ENCODE measurements at places on chromosomes 13 and 19.

- DNase-seq: peak; percentile 23
These were observed 1.4 kb upstream of the MEGF8 start for GRCh38 chr19:42323852-42324654.

- DNase-seq: no peak
These were observed 33.6 kb downstream of the GJA3 start for GRCh38 chr13:20127262-20127561.

DNA sequence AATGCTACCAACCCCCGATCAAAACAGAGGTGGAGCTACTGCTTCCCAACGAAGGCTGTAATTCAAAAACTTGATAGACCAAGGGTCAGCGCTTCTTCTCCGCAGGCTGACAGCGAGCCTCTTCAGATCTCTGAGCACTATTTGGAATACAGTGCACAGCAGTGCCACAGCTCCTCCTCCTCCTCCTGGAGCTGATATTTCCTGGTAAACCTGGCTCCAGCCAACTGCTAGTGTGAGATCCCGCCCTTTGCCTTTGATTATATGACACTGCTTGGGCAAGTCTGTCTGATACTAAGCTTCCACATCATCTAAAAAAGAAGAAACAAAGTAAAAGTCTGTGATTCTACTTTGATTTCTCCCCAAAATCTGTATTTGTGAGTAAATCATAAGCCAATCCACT is 710.5 kb downstream of the DACH1 start:
- no peak for DNase-seq

GRCh38 chr13:93001866-93002461 is 224.6 kb upstream of the GPC6 start:
- no peak for DNase-seq

DNA sequence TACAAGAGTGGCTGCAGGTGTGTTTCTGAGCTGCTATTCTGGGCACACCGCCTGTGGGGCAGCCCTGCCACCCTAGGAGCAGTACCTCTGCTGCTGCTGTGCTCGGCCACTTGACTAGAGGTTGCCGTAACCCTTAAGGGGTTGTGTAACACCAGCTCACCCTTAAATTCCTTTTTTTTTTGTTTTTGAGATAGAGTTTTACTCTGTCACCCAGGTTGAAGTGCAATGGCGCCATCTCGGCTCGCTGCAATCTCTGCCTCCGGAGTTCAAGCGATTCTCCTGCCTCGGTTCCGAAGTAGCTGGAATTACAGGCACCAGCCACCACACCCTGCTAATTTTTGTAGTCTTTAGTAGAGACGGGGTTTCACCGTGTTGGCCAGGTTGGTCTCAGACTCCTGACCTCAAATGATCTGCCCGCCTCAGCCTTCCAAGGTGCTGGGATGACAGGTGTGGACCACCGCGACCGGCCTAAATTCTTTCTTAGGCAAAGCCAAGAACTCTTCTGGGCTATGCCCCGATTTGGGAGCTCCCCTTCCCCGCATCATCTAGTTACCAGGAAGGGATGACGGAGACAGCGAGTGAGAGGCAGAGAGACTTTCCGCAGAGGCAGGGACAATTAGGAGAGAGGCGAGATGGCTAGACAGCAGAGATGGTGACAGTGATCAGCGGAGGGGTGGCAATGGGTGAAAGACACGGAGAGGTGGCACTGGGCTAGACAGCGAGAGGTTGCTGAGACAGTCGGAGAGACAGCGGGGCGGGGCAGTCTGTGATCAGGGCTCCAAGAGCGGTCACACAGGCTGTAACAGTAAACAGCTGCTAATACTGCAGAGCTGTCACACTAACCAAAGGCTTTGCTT is 4.4 kb upstream of the LILRA5 start:
- DNase-seq: no peak

GRCh38 chr19:4083677-4084546 is 17.2 kb upstream of the ZBTB7A start:
- DNase-seq: peak; percentile 53

GRCh38 chr19:35107545-35107944 is 8.1 kb upstream of the FXYD3 start:
- peak; percentile 23 for DNase-seq

DNA sequence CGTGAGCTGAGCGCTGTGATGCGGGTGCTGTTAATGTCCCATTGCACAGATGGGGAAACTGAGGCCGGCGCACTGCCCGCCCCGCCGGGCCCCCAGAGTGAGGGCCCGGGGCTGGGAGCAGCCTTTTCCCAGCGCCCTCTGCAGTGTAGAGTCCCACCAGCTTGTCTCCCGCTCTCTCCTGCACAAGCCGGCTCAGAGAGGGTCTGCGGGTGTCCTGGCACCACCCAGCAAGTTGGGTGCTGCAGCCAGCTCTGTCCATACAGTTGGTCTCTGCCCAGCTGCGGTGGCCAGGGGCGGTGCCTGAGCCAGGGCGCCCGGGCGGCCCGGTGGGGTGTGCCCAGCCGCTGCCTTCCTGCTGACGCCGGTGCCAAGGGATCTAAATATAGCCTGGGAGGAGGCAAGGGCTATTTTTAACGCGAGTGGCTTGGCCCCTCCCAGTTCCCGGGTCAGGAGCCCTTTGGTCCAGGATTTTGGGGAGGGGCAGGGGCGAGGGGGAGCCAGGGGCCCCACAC is 19.3 kb downstream of the GADD45B start:
- no peak for DNase-seq

GRCh38 chr19:48859711-48860572 is 8.5 kb downstream of the PLEKHA4 start:
- DNase-seq: no peak

DNA sequence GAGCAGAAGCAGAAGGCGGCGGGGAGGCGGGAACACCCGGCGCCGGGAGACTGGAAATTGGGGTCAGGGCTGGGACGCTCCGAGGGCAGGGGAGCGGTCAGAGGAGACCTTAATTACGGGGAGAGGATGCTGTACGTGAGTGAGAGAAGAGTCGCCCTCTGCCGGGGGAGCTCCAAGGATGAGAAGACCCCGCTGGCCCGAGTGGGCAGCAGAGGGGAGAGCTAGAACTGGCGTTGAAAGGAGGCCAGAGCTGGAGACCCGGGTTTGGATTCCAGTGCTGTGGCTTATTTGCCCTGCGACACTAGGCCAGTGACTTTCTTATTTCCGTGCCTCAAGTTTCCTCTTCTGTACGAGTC is 536 bp downstream of the FAM32A start:
- peak; percentile 64 for DNase-seq

GRCh38 chr19:46904114-46905060 is 43.6 kb downstream of the ARHGAP35 start:
- no peak for DNase-seq

DNA sequence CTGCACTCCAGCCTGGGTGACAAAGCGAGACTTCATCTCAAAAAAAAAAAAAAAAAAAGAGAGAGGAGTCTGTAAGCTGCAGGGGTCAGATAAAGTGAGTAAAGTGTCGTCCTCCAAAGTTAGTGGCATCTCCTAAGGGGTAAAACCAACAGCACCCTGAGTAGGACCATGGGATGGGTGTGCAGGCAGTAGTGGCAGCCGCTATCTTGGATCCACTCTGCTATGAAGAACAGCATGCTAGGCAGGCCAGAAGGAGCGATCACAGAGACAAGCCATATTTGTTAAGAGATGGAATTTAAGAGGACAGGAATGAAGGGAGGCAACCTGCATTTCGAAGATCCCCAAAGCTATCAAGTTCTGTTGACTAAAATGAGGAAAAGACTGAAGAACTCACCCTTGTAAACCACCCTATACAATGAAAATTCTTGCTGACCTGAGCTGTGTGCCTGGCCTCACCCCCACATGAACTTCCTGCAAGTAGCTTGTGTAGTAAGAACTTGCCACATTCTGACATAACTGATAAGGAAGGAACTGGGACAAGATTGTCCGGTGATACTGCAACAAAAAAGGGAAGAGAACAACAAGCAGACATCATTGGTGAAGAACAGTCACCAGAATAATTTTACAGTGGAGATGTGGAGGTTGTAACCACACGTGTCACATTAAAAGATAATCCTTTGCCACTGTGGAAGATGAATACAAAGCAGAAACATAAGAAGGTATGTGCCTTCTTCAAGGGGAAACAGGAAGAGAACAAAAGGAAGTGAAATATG is 16.2 kb downstream of the DPY19L3 start:
- DNase-seq: no peak

DNA sequence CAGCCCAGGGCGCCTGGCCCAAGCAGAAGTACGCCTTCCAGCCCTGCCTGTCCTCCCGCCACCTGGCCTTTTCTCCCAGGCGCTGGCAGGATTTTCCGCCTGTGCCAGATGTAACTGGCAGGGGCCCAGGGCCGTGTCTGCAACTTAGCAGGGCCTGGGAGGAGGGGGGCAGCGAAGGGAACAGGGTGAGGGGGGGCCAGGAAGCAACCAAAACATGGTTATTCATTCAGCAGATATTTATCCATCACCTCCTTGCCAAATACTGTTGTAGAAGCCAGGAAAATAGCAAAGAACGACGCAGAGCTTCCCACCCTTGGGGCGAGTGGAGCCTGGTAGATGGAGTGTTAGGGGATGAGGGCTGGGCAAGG is 5.6 kb downstream of the TLE6 start:
- DNase-seq: no peak

GRCh38 chr19:49553451-49554271 is 25.9 kb downstream of the RCN3 start:
- DNase-seq: peak; percentile 61

- peak; percentile 73 for DNase-seq
These were observed 8.3 kb downstream of the TNFRSF19 start for GRCh38 chr13:23578411-23579071.

- DNase-seq: peak; percentile 99
These were observed 572 bp downstream of the SNAPC2 start for GRCh38 chr19:7920519-7921301.

DNA sequence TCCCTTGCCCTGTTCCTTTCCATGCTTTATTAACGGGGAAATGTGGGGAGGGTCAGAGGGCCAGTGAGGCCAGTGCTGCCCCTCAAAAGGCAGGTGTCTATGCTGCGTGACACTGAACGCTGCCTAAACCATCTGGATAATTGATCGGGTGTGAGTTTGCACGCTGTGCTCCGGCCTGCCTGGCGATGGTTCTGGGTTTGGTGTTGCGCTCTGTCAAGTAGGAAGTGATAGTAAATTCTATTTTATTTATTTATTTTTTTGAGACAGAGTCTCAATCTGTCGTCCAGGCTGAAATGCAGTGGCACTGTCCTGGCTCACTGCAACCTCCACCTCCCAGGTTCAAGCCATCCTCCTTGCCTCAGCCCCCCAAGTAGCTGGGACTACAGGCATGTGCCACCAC is 86.5 kb downstream of the ATP11A start:
- no peak for DNase-seq

- DNase-seq: no peak
These were observed 26.7 kb downstream of the RCBTB2 start for GRCh38 chr13:48506092-48506701.

GRCh38 chr19:18460900-18461299 is 23.0 kb upstream of the ISYNA1 start:
- no peak for DNase-seq

Measured in activated naive CD8-positive, alpha-beta T cell treated with anti-CD3 and anti-CD28 coated beads, Interleukin-2, amount 50 U/mL, for 24 hours (primary cell).